ENCODE measurements at places on chromosomes 3 and 15.

DNA sequence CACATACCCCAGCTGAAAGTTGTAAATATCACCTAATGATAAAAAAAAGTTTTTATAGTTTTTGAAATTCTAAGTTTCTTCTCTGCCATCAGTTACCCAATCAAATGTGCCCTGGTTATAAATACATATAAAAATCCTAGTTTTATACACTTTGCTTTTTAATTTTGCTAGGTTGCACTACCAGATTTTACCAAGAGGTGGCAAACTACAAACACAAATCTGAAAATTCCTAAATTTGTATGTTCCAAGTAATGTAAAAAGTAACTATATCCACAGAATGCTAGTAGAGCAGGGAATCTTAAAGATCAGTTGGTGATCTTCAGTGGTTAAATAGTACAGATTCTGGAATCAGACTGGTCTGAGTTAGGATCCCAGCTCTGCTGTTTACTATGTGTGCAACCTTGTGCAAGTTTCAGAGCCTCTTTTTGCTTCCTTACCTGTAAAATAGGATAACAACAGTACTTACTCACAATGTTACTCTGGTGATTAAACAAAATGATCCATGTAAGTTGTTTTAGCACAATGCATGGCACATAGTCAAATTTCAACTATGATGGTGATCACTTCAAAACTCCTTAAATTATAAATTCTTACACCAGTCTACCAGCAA, 11.0 kb downstream of the TRPM7 start:
- DNase-seq: no peak

- DNase-seq: no peak
Measured at GRCh38 chr3:16888356-16888755, 3.6 kb downstream of the PLCL2 start.

DNA sequence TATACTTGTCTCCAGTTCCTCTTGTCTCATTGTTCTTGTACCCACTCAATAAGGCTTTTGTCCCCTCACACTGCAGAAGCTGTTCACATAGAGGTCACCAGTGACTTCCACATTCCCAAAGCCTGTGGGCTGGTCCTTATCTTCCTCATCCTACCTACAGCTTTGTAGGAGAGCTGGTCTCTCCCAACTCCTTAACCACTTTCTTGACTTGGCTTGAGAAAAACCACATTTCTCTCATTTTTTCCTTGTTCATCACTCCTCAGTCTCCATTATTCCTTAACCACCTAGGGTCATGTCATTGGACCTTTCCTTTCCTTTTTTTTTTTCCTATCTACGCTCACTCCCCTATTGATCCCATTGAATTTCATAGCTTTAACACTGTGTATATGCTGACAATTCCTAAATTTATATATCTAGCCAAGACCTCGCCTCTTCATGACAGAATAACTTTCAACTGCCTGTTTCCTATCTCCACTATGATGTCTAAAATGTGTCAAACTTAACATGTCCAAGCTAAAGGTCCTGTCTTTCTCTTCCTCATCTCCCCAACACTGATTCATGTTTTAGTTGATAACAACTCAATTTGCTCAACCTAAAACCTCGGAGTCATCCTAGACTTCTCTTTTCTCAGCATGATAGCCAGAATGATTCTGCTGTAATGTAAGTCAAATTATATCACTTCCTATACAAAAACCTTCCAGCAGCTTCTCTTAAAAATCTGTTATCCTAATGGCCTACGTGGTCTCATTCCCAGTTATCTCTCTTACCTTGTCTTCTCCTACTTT, 49.5 kb downstream of the CEP63 start:
- DNase-seq: no peak

GRCh38 chr15:57923306-57923705, 142.2 kb downstream of the ALDH1A2 start:
- DNase-seq: no peak

All from T-cell (primary cell).